ENCODE measurements at places on chromosomes 1 and 21.
A peak's percentile ranks its signal among the peaks of the same experiment; 100 is the strongest.

DNA sequence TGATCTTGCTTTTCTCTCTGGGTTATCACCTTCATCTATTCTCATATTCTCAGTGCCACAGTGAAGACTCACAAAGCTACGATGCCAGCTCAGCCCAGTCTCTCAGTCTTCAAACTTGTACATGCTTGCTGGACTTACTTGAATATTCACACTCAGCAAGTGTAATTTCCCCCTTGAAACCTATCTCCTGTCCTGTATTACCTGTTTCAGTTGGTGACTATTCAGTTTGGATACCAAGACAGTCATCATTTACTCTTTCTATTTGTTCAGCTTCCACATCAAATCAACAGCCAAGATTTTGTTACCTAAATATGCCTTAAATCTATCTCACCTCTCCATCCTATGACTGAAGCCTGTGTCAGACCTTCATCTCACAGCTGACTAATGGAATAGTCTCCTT is 209.7 kb downstream of the LRRC7 start:
- DNase-seq = no peak

- peak; percentile 18 for DNase-seq
These were observed 474.5 kb downstream of the PTPRC start for GRCh38 chr1:199113265-199113869.

GRCh38 chr1:243394601-243395464 is 139.0 kb downstream of the SDCCAG8 start:
- no peak for DNase-seq

DNA sequence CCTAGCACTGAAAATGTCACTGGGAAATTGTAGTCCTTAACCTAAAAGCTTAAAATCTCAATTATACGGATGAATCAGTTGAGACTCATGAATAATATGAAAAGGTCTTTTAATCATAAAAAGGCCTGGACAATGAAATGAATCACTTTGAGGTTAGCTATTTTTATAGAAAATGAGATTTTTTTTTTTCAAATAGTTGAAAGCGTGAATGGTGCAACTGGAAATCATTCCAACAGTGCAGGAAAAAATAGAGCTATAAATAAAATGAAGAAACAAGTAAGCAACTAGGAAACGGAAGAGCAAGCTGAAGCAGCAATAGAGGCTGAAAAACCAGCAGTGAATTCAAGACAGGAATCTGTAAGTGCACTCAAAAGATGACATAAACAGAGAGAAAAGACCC is 142.9 kb downstream of the BACH1 start:
- no peak for DNase-seq

DNA sequence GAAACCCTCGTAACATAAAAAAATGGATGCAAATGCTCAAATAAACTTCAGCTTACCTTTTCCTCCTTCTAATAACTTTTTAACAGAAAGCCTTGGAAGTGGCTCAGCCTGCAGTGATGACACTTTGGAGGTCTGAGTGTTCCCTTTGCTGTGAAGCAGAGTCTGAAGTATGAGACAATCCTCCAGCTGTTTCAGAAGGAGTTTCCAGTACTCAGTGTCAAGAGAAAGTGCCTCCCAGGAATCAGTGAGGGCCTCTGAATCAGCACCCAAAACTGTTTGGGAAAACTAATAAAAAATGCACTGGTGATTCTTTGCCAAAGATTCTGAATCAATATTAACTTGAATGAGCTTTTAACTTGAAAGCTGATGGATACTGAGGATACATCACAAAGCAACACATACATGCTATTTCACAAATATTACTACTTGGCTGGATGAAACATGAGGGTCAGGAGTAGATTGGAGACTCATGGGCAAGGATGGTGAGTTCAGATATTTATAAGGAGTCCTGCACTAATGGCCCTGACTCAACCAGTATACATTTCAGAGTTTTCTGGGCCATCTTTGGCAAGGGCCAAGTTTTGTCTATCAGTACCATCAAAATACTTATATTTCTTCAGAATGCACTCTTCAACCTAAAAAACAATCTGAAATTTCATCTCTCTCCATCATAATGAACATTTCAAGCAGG is 77.0 kb downstream of the IARS2 start:
- no peak for DNase-seq

GRCh38 chr21:34278451-34278850 is 85.4 kb upstream of the KCNE2 start:
- no peak for DNase-seq

GRCh38 chr1:159473335-159473734 is 33.8 kb downstream of the OR10J1 start:
- DNase-seq = no peak

DNA sequence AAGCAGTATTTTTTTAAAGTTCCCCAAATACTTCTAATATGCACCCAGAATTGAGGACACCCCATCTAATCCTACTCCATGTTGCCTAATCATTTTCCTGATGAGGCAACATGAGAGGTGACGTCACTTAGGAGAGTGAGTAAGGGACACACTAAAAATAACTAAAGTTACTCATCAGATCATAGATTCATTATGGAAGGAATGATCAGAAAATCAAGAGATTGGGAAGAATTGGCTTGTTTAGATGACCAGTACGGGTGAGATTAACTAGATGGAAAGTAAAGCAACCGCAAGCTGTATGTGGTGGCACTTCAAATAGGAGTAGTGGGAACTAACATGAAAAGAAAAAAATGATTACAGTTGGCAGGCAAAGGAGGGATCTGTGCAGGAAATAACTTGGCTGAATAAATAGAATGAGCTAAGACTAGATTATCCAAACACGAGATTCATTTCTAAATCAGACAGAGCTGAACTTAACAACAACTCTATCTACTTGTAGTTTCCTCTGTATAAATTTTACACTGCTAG is 61.4 kb upstream of the CXADR start:
- no peak for DNase-seq

GRCh38 chr1:229035054-229035747 is 235.7 kb upstream of the RAB4A start:
- peak; percentile 34 for DNase-seq

GRCh38 chr1:53359225-53359933 is 31.5 kb upstream of the LRP8 start:
- no peak for DNase-seq

GRCh38 chr1:172717722-172718465 is 59.0 kb downstream of the FASLG start:
- DNase-seq = no peak

DNA sequence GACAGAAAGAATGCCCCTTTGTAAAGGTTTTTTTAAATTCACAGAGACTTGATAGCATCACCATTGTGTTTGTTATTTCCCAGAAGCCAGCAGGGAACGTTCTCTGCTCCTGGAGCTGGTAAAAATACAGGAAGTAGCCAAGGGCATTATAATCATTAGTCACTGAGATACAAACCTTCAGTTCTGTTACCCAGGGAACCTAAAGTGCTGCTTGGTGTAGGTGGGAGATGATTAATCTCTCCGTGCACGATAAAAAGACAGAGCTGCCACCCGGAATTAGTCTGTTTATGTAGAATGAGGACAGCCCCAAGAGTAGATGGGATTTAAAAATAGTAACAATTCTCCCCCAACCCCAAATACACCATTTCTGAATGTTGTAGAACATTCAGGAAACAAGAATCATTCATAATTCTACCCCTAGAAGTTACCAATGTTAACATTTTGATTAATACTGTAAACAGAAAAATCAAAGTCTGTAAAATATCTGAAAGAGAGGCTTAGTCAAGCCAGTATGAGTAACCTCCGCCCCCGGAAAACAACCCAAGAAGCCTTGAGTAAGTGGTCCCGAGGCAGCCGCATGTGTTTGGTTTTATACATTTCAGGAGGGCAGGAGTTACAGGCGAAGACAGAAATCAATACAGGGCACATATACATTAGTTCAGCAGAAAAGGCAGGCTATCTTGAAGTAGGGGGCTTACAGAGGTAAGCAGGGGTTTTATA is 45.3 kb upstream of the CTBS start:
- DNase-seq = peak; percentile 90

DNA sequence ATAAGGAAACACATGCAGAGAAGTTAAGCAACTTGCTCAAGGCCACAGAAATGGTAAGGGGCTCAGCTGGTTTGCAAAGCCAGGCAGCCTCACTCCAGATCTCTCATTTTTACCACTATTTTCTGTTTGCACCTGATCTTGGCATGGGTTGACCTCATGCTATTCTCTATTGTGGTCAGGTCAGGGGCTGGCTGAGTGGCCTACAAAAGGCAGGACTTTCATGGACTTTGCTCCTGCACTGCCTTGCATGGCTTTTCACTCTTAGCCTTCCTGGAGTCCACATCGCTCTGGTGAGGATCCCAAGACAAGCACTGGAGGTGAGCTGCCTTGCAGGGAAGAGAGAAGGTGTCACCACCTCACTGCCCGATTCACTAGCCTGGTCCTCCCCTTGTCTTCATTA is 56.8 kb upstream of the CSF3R start:
- DNase-seq = no peak

GRCh38 chr1:173113015-173113741 is 62.4 kb upstream of the TNFSF18 start:
- peak; percentile 76 for DNase-seq

DNA sequence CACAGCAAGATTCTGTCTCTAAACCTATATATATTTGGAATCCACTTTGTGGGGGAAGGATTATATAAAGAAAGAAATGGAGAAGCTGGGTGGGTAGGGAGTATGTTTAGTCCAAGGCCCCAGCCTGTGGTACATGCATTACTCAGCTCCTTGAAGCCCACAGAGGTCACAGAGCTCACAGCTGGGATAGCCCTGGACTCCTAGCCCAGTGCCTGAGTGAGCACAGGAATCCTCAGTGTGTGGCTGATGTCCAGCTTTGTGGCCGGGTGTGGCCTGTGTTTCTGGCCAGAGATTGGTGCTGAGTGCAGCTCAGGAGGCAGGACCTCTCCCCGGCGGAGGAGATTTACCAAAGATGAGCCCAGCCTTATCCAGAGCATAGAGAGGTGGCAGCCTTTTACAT is 7.6 kb downstream of the CAPN9 start:
- DNase-seq = peak; percentile 82

GRCh38 chr1:241225741-241226140 is 131.3 kb downstream of the RGS7 start:
- no peak for DNase-seq

DNA sequence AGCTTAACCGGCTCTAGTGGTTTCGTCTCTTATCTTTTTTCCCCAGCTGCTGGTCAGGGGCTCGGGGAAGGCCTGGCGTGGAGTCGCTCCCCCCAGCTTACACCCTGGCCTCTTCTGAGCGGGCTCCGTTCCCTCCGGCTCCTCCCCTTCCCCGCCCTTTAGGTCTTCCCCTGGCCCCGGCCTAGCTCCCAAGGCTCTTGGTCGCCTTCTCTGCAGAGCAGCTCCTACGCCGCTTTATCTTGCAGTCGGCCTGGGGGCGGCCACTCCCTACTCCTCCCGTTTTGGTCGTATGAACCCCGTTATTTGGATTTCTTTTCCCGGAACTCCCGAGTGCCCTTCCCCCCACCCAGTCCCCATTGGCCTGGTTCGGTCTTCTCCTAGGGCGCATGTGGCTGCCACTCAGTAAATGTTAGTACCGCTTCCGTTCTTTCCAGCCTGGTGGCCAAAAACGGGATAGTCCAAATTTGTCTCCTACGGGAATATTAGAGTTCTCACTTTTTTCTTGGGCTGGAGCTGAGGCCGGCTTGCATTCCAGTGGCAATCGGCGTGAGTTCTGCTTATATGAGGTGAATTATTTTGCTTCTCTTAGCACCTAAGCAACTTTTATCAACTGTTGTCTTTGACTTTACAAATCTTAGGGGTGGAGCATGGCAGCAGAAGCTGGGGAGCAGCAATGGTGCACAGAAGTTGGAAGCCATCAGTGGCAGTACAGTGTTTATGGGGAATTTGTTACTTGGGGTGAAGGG is 467 bp downstream of the THRAP3 start:
- peak; percentile 71 for DNase-seq

- DNase-seq = no peak
These were observed 94.9 kb downstream of the NAV1 start for GRCh38 chr1:201633811-201634210.

DNA sequence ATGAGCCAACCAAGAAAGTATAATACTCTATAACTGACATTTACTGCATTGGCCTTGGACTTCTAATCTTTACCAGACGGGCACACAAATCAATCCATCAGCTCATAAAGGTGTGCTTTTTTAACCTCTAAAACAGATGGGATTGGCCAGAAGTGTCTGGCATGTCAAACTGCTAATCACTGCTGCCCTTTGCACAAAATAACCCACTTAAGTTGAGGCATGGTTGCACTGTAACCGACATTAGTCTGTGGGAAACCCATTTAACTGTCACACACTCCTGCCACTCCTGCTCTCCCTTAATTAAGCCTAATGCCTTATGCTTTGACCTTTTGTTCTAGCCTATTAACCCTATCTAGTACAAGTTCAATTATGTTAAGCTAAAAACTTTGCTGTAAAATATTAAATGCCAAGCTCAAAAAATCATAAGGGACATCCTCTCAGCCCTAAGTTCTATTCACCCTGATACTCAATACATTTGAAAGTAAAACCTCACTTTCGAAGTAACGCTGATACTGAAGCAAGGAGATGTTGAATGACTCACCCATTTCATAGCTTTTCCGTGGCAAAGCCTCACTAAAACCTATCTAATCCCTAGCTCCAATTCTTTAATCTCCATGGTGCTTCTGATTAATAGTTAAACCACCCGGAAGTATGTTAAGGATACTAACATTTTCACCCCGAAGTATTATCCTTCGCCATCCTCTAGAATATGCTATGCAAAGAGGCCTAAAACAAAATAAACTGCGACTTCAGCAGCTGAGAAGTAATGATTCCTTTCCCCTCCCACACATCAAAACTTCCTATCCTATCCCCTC is 12.9 kb downstream of the NRIP1 start:
- DNase-seq = peak; percentile 59

- DNase-seq = no peak
These were observed 733.4 kb upstream of the B3GALT2 start for GRCh38 chr1:193919827-193920226.

DNA sequence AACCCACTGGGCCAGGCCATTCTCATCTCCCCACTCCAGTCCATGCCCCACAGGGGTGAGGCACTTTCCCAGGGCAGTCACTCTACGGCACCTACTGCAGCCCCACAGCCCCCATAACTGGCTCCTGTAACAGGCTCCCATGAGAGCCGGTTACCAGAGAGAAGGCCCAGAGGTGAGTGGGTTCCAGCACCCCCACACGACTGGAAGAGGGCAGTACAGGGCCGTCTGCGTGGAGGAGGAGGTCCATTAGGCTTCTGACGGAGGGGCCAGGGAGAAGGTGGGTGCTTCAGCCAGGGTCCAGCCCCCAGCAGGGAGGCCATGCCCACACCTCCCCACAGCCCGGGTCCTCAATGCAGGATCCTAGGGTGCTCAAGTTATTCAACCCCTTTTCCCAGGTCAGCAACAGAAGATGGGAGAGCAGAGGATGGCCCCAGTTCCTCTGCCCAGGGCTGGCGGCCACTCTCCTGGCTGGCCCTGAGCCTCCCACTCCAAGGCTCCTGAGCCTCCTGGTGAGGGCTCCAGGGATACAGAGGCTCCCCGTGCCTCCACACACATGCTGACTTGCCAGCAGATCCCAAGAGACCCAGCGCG is 1.6 kb downstream of the ACAP3 start:
- no peak for DNase-seq

Data from RCC 7860 (cell line).